Activated CD8-positive, alpha-beta memory T cell treated with anti-CD3 and anti-CD28 coated beads for 1 hour (primary cell): ENCODE measurements at places on chromosomes 6 and 20.

- no peak for DNase-seq
Measured at GRCh38 chr20:37903317-37904007, 535 bp downstream of the VSTM2L start.

- no peak for DNase-seq
Measured at GRCh38 chr6:76768556-76768955, 694.7 kb downstream of the HTR1B start.

DNA sequence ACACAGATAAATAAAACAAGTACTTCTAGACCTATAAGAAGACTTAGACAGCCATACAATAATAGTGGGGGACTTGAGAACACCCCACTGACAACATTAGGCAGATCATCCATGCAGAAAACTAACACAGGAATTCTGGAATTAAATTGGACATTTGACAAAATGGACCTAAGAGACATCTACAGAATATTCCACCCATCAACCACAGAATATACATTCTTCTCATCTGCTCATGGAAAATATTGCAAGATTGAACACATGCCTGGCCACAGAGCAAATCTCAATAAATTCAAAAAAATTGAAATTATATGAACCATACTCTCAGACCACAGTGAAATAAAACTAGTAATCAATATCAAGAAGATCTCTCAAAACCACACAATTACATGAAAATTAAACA lies 44.3 kb upstream of the KIAA1586 start:
- no peak for DNase-seq

- no peak for DNase-seq
Measured at GRCh38 chr20:56776345-56776744, 147.2 kb downstream of the TFAP2C start.

DNA sequence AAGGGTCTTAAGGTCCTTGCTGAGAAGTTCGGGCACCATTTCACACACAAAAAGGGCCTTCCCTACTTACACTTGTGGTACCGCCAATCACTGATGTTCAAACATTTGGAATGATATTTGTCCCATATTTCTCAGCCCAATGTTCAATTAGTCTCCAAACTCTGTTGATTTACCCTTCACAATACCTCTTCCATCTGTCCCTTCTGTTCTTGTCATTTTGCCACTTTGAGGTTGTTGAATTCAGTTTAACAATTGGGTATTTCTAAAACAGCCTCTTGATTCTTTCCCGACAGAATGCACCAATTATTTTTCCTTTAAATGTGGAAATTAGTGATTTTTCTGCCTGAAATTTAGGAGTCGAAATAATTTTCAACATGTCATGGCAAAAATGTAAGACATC lies 46.2 kb downstream of the NOX3 start:
- DNase-seq = no peak

- no peak for DNase-seq
Measured at GRCh38 chr20:49747707-49748524, 34.2 kb upstream of the B4GALT5 start.

GRCh38 chr6:170018936-170019817 lies 267.8 kb downstream of the ERMARD start:
- DNase-seq = no peak

- DNase-seq = no peak
Measured at GRCh38 chr6:150126641-150127291, 16.1 kb upstream of the PPP1R14C start.

DNA sequence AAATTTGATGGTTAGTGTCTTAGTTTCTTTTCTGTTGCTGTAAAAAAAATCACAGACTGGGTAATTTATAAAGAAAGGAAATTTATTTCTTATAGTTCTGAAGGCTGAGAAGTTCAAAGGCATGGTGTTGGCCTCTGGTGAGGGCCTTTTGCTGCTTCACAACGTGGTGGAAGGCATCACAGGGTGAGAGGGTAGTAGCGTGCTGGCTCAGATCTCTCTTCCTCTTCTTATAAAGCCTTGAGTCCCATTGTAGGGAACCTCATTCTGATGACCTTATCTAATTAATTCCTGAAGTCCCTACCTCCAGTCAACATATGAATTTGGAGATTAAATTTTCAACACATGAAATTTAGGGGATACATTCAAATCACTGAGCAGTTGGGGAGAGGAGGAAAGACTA lies 62.0 kb downstream of the ARID1B start:
- no peak for DNase-seq
